Cardiac muscle cell (in vitro differentiated cells and primary cell): ENCODE measurements at places on chromosomes 5 and 9. TPM values are rescaled to one million over a fixed set of nuclear protein-coding genes. Genes with fewer than 3 reads are reported as not detected.

GRCh38 chr9:128723352-128723865 is 518 bp downstream of the ZDHHC12 start:
- DNase-seq, result no peak

DNA sequence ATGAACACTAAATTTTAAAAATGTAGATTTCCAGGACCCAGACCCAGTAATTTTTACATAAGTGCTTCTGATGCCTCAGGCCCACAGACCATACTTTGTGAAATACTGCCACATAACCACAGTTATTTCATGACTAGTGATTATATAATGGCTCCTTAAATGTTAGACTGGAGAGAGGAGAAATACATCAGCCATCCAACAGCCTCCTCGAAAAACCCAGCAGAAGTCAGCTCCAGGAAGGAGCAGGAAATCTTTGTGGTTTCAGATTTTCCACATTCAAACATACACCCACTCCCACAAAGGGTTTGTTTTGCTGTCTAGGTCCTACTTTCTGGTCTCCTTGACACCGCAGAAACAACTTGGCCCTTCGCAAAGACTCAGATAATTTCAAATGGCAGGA is 455.2 kb downstream of the DTWD2 start:
- no peak for DNase-seq

GRCh38 chr5:40150896-40151295 is 528.8 kb upstream of the PTGER4 start:
- DNase-seq, result no peak

PCDHB5 gene
- 27.5 and 72.8 TPM in 2 replicates for total RNA-seq

PAPPA gene
- total RNA-seq, result 0.80 and 0.81 TPM in 2 replicates

GGTA1 gene
- not detected in 2 replicates for total RNA-seq

GRCh38 chr5:150789450-150789849 is 10.9 kb downstream of the SMIM3 start:
- no peak for DNase-seq
